ENCODE measurements at places on chromosomes 12 and 14.

DNA sequence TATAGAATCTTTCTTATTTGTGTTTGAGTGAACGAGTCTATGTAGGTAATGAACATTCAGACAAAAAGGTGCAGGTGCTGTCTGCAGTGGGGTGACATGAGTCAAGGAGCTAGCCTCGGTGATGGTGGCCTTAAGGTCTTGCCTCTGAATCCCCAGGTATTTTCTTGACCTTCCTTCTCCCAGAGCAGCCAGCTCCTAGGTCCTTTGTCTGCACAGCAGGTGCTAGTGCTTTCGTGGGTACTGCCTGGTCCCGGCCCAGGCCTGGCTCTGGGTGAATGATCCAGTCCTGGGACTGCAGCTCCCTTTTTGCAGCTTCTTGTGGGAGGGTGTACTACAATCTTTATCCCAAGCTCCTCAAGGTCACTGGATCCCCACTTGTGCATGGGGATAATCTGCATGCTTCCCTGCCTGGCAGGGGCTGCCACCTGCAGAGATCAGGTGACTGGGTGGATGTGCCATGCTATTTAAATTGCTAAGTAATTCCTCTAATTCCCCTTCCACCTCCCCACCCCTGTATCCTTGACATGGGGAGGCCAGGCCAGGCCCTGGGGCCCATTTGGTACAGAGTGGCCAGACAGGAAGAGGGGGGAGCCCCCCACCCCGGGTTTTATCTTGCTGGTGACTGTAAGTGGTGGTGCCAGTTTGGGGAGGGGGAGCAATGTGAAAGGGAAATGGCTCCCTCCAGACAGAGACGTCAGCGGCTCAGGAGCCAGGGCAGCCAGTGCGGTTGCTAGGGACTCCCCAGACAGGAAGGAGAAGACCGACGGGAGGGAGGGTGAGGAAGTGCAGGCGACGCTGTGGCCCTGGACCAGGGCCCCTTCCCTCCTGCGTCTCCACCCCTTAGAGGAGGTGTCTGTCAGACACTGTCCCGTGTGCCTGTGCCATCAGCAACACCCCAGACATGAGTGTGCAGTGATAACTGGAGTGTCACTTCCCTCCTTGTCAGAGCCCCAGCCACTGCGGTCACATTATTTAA, 6.7 kb downstream of the VASH1 start:
- peak; percentile 88 for DNase-seq

- DNase-seq: no peak
Measured at GRCh38 chr12:103401421-103401820, 94.3 kb downstream of the C12orf42 start.

DNA sequence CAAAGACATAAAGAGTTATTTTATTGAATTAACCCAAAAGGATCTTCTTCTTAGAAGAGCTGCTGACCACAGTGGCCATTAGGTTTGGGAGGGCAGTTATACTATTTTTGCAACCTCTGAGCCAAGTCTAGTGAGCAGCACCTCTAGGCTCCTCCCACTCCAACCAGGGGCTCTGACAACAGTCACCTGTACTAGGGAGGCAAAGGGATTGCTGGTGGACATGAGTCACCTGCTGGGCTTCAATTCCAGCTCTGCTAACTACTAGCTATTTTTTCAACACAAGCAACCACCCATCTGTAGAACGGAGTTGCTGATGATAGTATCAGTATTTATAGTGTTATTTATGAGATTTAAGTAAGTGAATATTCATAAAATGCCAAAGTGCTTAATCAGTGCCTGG, 166.0 kb downstream of the KLHL28 start:
- no peak for DNase-seq

DNA sequence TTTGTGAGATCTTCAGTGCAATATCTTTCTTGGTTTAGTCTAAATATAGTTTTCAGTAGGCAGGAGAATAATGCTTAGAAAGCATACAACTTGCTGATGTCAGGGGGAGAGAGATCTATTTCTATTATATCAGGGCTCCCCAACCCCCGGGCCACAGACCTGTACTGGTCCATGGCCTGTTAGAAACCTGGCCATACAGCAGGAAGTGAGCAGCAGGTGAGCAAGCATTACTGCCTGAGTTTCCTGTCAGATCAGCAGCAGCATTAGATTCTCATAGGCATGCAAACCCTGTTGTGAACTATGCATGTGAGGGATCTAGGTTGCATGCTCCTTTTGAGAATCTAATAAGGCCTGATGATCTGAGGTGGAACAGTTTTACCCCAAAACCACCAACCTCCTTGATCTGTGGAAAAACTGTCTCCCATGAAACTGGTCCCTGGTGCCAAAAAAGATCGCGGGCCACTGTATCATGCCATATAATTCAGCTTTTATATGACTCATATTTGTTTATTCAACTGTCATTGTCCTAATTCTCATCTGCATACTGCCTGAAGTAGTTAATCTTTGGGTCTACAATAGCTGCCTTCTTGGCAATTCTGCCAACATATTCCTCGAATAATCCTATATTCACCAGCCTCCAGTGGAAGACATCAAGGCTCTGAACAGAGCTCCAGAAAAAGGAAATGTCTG, 163.6 kb upstream of the DYRK2 start:
- no peak for DNase-seq

GRCh38 chr12:105445649-105446048, 115.2 kb downstream of the C12orf75 start:
- DNase-seq: no peak

- no peak for DNase-seq
Measured at GRCh38 chr14:52871606-52872005, 79.2 kb downstream of the FERMT2 start.

DNA sequence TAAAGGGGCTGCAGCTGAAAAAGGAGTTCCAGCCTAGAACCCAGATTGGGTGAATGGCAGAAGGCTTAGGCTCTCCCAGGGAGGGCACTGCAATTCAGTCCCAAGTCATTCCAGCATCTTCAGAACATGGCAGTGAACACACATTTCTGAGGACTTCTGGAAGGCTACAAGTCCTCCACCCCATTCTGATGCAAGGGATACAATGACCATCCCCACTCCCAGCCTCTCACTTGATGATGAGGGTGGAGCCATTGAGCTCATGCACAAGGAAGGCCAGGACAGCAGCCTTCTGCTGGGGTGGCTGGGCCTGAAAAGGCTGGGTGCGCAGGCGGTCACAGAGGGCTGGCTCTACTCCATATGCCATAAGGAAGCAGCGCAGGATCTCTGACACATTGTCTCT, 25.8 kb downstream of the BAZ2A start:
- no peak for DNase-seq

DNA sequence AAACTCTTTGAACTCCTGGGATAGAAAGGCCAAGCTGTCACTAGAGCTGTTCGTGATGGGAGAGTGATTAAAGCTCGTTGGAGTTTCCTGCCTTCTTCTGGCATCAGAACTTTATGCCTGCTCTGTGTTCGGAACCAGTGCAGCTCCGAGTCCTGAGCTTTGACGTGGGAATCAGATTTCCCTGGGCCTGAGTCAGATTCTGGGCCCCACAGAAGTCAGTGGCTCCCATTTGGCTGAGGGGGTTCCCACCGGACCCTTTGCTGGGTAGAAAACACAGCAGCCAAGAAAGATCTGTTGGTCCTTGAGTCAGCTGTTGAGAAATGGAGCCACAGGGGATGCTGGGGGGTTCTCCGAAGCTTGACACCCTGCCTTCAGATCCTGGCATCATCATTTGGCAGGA, 238.0 kb downstream of the CHST11 start:
- DNase-seq: peak; percentile 89

DNA sequence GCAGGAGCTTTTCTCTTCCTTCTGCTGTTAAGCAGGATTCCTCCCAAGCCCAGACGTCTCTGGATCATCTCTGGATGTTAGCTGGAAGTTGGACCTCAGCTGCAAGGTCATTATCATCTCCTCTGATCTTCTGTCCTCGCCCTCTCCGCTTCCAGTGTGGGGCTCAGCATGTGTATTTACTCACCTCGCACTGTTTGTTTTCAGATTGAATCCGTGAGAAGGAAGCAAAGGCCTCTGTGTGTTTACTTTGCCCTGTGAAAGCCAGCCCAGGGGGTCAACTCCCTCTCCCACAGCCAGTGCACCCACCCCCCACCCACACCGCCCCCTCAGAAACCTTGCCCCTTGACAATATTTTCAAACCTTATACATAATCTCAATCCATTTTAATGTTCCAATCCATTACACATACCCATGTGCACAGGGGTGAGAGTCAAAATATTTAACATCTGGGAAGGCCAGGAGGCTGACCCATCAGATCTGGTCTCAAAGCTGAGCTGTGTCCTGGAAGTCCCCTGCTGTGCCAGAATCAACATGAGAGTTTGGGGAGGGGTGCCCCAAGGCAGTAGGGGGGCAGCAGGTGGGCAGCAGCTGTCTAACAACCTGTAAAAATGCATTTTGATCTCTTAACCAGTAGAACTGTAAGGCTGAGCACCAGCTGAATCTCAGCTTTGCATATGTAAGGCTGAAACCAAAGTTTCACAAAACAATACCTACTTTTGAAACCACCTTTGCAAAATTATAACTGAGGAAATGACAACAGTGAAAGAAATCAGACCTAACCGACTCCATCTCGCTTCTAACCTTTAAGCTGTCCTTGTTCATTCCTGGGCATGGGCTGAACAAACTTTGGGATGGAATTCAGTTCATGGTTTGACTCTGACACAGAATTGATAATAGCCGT, 157.9 kb downstream of the ZNF664 start:
- DNase-seq: no peak

DNA sequence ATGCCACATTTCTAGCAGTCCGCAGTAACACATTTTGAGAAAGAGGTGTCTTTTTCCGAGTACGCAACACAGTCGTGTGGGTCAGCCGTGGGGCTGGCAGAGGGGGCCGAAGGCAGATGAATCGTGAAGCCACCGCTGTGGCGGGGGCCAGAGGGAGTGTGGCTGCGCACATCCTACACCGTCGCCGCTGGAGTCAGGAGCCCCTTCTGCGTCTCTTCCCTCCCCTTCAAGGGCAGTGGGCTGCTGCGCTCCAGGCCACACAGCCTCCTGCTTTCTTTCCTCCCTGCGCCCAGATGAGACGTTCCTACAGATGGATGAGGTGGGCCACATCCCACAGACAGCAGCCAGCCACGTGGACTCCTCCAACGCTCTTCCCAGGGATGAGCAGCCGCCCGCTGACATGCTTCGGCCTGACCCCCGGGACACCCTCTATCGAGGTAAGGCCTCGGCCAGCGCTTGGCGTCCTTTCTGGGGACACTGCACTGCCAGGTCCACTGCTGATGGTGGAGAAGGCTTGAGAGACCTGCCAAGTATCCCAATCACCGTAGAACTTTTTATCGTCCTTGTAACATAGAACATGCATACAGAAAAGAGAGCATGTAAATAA, 89.8 kb downstream of the B4GALNT3 start:
- DNase-seq: no peak

GRCh38 chr14:72169521-72169920, 237.3 kb downstream of the RGS6 start:
- no peak for DNase-seq

GRCh38 chr14:41972531-41972930, 365.9 kb downstream of the LRFN5 start:
- DNase-seq: no peak

GRCh38 chr12:132608231-132609171, 1.9 kb downstream of the LRCOL1 start:
- DNase-seq: no peak

DNA sequence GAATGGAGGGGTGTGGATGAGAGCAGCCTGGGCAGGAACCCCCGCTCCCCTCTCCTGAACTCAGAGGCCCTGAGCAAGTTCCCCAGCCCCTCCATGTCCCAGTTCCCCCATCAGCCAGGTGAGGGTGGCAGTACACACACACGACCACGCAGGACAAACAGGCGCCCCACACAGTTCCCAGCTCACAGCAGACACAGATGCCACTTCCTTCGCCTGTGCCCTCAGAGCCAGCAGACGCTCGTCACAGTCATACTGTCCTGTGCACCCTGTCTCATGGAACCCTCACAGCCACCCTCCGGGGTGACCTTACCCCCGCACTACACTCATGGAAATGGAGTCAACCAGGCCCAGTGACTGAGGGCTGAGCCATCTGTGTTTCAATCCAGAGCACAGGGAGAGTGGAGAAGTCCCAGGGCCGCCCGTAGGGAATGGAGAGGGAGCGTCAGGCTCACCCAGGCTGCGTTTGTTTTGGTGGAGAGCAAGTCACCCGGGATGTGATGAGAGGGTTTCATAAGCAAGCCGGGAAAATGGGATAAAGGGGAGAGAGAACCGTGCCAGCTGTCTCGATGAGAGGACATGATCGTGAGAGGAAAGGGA, 47.5 kb upstream of the DYNC1H1 start:
- DNase-seq: no peak

GRCh38 chr14:80628547-80628946, 313.0 kb downstream of the CEP128 start:
- no peak for DNase-seq

GRCh38 chr14:37587131-37587803, 7.8 kb downstream of the FOXA1 start:
- DNase-seq: no peak

DNA sequence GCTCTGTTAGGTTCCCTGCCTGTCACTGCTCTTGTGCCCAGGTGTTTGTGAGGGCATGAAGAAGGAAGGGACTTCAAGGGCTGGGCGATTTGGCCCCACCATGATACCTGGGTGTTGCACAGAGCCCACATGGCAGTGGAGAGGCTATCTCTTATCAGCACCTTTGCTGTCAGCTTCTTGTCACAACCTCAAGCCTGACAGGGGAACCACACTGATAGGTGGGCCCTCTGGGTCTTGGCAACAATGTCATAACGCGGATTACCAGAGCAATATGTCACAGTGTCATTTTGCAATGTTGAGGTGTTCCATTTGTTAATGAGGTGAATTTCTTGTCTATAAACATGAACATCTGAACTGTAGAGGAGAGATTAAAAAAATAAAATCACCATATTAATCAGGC, 22.9 kb upstream of the CACNA1C start:
- no peak for DNase-seq

GRCh38 chr12:96472384-96472783, 17.0 kb upstream of the CFAP54 start:
- DNase-seq: no peak

- peak; percentile 53 for DNase-seq
Measured at GRCh38 chr12:34397591-34398365, 375.5 kb downstream of the ALG10 start.

DNA sequence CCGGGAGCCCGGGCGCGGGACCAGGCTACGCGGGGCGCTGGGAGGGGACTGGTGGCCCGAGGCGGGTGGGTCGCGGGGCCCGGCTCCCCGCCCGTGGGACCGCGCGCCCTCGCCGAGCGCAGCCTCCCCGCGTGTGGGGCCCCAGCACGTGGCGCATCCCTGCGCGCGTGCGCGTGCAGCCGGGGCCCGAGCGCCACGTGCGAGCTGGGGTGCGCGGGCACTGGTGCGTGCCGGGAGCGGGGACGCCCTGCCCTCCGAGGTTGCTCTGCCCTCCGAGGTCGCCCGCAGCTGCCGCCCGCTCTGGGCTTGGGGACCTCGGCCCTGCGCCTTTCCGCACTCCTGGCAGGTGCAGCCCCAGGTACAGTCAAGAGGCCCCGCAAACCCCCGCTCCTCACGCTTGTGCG, 365 bp upstream of the CCDC88C start:
- peak; percentile 75 for DNase-seq

- no peak for DNase-seq
Measured at GRCh38 chr12:57213763-57214397, 2.7 kb upstream of the NXPH4 start.

DNA sequence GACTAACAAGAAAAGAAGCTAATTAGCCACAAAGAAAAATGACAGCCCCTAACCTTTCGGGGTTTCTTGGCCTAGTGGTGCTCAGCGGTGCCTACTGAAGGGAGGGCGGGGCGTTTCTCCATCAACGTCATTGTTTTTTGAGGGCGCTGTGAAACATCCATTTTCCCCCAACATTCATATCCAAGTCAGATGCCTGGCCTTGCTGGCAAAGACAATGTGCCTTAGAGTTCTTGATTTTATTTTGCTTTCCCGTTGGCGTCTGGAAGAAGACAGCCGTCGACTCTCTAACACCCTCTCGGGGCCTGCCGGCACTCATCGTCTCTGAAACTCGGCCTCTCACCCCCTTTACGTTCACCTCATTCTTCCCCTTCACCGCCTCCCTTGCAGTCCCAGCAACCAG, 154.5 kb downstream of the PHETA1 start:
- no peak for DNase-seq
